ENCODE measurements at places on chromosomes 5 and 9.
A peak's percentile ranks its signal among the peaks of the same experiment; 100 is the strongest.

DNA sequence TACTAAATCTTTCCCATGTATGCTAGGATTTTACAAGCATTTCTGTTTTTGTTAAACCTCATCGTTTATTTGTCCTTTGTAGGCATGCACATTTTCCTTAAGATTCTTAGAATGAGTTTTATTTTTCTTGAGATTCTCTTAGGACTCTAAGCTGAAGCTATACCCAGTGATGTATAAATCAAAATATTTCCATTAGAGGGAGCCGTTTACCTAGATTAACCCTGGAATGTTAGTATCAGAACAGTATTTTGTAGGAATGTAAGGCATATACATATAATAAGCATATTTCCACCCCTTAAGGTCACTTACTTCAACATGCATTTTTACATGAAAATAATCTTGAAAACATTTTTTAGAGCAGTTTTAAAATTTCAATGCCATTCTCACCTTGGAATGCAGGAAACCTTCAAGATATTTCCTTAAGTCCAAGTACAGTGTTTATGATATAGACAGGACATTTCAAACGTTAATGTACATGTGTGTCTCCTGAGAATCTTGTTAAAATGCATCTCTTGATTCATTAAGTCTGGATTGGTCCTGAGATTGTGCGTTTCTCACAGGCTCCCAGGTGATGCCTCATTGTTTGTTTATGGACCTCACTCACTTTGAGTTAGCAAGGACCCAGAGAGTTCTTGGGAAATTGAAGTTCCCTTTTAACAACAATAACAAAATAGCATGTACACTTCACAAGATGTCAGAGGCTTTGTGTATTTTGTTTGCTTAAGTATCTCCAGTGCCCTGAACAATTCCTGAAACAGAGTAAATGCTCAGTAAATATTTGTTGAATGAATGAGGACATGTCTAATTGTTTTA lies 34.9 kb upstream of the FCHO2 start:
- peak; percentile 28 for DNase-seq

GRCh38 chr9:38171926-38172325 lies 102.9 kb upstream of the SHB start:
- no peak for DNase-seq

GRCh38 chr9:68750786-68751185 lies 45.7 kb downstream of the PIP5K1B start:
- DNase-seq, result no peak

DNA sequence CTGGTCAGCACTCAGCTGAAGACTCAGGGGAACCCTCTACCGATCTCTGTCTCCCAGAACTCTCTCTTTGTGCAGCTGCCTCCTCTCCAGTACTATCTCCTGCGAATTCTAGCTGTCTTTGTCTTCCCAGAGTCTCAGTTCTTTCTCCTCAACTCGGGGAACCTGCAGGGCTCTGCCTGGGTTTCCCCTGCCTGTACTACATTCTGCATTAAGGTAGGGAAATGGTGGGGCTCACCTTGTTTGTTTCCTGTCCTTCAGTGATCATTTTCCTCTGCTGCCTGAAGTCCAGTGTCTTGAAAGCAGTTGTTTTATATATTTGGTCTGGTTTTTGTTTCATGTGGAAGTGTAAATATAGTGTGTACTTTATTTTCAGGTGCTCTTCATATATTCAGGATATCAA lies 43.1 kb upstream of the IGFBPL1 start:
- peak; percentile 49 for DNase-seq

GRCh38 chr9:88418025-88418424 lies 29.8 kb downstream of the SPIN1 start:
- no peak for DNase-seq

DNA sequence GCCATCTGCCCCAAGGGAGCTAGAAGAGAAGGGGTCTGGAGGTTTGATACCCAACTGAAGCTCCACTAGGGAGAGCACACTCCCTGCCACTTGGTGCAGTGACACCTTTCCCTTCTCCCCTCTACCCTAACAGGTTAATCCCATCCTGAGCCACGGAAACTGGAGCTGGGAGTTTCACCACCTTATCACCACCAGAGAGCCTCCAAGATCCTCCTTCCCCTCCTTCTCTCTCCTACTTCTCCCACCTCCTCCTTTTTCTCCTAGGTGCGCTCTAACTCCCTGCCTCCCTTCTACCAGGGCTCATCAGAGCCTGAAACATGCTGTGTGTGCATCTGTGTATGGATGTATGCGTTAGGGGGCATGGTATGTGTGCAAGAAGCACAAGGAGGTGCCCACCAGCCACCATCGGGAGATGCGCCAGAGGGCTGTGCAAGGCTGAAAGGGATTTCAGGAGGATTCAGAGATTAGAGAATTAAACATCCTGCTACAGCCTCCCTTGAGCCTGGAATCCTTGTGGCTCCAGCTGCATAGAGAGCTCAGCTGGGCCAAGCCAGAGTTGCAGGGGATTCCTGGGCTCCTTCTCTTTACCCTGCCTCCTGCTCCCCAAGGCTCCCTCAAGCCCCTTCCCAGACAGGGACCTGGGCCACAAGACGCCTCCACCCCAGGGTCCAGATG lies 89.8 kb downstream of the PCDH1 start:
- no peak for DNase-seq

GRCh38 chr5:115369430-115370144 lies 73.1 kb upstream of the CCDC112 start:
- DNase-seq, result no peak

- DNase-seq, result no peak
These were observed 85.7 kb upstream of the MELK start for GRCh38 chr9:36486933-36487481.

GRCh38 chr5:139141446-139142204 lies 56.5 kb downstream of the SIL1 start:
- DNase-seq, result no peak

DNA sequence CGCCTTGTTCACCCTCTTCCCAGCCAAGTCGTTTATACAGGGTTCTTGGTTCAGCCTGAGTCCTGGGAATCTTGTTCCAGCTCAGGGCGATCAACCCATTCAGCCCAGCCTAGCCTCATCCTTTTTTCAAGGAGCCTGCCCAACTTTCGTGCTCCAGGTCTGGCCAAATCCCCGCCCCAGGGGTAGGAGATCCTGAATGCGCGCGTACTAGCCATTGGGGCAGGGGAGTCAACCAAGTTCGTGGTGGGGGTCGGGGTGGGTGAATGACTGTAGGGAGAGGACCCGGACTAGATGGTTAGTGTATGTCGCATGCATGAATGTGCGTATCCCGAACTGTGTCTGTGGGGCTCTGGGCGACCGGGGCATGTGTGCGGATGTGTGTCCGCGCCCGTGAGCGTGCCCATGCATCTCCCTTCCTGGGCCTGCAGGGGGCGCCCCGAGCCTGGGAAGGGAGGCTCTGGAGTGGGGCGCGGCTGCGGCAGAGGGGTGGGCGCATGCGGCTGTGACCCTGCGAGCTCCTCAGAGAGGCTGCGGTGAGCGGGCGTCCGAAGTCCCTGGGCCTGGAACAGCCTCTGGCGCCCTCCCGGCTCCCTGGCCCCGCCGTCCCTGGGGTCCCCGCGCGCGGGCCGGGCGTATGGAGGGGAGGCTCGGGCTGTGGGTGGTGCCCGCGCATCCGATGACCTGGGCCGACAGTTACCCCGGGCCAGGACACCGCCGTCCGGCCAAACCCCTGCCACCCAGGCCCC lies 8.7 kb downstream of the CCL21 start:
- DNase-seq, result peak; percentile 42

DNA sequence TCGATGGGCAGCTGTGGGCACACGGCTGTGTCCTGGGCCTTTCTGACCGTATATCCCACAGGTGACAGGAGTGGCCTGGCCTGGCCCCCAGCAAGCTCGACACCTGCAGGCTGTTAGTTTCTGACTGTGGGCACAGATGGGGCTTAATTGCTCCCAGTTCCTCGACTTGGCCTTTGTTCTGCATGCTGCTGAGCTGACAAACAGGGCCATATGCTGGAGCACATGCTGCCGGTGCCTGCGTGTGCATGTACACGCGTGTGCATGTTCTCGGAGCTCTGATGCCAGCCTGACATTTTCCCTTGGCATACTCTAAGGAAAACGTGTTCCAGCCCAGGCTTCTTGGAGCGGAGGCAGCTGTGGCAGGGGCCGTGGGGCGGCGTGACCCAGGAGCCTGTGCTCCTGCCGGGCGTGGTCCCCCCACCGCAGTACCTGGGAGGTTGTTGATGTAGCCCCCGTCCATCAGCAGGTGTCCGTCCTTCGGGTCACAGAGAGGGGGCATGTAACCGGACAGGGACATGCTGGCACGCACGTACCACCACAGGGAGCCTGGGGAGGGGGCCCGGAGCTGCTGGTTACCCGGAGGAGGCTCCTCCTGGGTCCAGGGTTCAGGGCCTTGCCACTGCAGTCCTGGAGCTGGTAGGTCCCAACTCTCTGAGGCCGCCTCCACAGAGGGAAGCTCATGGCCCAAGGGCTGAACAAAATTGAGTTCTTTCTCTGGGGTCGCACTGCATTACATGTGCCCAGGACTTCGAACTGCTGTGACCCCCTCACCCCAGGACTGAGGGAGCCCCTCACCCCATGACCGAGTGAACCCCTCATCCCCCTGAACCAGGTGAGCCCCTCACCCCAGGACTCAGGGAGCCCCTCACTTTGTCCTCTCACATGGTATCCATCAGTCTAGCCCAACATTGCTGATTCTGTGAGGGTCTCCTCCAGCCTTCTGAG lies 4.1 kb upstream of the NSMF start:
- DNase-seq, result no peak

- no peak for DNase-seq
These were observed 61.1 kb upstream of the TAS2R1 start for GRCh38 chr5:9691261-9691660.

DNA sequence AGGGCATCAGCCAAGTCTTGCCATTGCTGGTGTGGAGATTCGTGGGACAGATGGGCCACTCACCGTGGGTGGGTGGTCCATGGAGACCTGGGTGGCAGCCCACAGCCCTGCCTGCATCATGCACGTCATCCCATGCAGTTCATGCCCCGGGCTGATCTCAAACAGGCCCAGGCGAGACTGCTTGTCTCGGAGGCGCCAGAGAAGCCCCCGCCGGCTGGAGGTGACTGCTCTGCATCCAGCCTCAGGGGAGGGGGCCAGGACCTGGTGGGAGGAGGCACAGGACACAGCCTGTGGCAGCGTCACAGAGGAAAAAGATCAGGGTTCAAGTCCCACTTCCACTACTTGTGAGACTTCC lies 975 bp downstream of the PIP5KL1 start:
- DNase-seq, result no peak

- no peak for DNase-seq
These were observed 943.7 kb downstream of the CDH18 start for GRCh38 chr5:19044311-19044710.

GRCh38 chr5:123936548-123936947 lies 424.6 kb downstream of the CSNK1G3 start:
- no peak for DNase-seq

GRCh38 chr9:87792831-87793288 lies 66.9 kb downstream of the CTSL start:
- no peak for DNase-seq

DNA sequence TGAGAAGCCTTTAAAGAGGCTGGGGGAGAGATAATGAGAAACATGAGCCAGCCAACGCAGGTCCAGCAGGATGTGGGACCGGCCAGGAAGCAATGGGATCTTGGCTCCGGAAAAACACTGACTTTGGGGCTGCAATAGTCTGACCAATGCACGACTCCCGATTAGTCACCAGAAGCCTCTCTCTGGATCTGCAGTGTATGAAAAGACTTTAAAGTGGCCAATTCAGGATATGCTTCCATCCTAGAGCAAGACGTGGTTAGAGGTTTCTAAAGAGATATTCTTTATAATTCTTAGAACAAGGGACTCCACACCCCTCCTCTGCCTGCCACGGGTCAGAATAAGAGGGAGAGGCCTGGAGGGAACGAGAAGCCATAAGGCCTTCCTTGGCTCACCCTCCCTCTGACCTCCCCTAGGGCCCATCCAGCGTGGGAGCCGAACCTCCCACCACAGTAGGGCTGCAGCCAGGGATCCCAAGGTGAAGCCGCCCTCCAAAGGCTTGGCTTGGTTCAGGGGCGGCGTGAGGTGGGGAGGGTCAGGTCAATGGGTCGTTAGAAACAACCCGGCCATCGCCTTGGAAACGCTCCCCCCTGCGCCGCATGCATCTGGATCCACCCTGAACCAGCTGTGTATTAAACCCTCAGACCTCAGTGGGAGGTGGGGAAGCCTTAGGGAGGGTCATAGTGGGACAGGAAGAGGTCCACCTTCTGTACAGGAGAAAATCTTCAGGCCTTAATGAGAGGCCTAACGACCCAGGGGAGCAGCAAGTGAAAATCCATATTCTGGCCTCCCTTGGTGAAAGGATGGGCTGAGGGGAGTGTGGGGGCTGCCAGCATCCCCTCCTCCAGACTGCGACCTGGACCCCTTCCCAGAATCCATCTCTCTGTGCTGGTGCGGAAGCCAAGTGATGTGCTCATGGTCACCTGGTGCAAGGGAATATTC lies 11.1 kb downstream of the FGF1 start:
- DNase-seq, result no peak

DNA sequence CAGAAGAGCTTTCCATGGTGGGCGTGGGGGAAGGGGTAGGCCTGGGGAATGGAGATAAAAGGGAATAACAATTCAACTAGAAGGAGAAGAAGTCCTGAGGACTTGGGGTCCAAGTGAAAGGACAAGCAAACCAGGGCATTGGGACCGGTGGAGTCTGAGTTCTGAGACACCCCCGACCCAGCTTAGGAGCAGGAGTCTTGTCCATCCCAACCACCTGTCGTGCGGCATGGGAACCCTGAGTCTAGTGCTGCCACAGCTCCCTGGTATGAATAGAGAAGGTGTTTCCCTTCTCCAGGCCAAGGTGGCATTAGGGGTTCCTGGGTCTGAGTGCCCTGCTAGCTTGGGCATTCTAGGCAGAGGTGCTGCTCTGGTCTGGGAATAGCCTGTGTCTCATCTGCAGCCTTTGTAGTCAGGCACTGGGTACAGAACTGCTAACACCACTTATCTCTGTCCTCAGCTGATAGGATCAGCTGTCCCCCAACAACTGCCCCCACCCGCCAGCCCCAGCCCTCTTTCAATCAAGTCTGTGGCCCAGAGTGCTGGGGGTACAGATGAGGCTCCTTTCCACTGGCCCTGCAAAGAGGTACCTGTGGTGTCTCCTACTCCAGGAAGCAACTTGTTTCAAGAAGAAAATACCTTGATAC lies 9.9 kb downstream of the HNRNPAB start:
- no peak for DNase-seq

DNA sequence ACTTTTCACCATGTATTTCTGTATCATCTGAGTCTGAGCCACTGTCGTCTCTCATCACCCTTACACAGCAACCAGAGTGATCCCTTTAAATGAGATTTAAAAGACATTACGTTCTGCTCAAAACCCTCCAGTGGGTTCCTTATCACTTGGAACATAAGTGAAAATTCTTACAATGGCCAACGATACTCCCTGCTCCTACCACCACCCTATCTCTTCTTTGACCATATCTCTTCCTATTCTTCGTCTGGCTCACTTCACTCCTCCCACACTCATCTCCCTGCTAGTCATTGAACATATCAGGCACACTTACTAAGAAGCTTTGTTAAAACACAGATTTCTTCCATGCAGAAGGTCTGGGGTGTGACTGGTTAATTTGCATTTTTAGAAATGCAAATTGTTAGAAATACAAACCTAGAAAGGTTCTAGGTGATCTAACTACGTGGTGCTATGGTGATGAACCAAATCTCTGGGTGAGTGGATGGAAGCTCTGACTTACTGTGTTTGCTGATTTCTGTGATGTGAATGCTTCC lies 166.6 kb upstream of the CD180 start:
- DNase-seq, result no peak

All from NCI-H510A treated with DMSO at 0.1 percent for 48 hours (cell line).